Sciatic nerve (tissue), 2 donors: ENCODE measurements at places on chromosomes 4 and X. TPM values are rescaled to one million over a fixed set of nuclear protein-coding genes. Genes with fewer than 3 reads are reported as not detected.

Gene TBC1D8B
- 12.2 TPM for total RNA-seq

Gene PAGE3
- total RNA-seq = not detected

Gene GPC3
- total RNA-seq = 84.2 TPM

Gene FUNDC1
- total RNA-seq = 13.8 TPM

Gene GK
- 20.3 TPM for total RNA-seq

DNA sequence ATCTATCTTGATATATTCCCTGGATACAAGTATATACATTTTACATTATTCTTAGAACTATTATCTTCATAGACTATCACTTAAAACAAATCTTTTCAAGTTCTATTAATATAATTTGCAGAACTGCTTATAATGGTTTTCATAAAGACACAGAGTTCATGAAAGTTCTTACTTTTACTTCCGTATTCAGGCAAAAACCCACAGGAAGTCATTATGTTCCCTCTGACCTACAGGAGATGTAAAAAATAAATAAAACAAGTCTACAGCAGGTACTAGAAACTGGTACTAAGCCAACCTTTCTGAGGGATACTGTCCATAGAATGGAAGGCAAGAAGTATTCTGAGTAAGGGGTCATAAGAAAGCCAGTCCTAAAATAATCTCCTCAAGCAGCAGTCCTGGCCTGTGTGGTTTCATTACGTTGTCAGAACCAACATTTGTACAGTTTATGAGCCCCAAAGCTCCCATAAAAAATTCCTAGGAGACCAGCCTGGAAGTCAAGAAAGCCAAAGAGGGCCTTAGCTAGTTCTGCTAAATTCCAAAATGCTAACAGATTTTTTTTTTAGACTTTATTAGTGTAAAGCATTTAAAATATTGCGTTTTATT is 68.6 kb downstream of the CAMK2D start:
- DNase-seq = no peak

DNA sequence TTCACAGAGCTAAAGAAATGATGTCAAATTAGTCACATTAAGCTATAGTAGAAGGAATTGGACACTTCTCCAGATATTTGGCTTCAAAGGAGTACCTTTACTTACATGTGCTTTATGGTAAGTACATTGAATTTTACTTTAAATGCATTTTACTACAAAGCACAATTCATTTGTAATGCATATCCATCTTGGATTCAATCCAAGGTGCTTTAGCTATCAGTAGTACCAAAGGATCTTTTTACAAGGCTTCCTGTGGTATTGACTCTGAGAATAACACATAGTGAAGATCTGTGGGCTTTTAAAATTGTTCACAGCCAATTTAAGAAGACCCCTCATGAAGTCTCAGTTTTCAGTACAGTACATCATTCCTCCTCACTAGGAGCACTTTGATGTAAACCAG is 13.2 kb downstream of the THAP6 start:
- no peak for DNase-seq

DNA sequence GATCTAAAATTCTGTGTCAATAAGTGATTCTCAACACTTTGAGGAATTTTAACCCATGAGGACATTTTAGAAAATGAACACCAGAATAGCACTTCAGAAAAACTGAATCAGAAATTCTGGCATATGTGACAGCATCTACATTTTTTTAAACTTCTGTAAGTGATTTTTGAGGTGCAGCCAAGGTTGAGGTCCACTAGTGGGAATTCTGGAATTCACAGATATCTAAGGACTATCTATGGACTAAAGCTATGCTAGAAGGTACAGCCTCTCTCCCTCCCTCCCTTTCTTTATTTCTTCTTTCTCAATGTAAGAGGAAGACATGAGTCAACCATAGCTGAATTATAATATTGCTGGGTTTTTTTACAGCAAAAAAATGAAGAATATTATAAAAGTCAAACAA is 508.2 kb upstream of the ATOH1 start:
- no peak for DNase-seq

- DNase-seq = no peak
Measured at GRCh38 chr4:26076000-26076587, 162.1 kb downstream of the SMIM20 start.

DNA sequence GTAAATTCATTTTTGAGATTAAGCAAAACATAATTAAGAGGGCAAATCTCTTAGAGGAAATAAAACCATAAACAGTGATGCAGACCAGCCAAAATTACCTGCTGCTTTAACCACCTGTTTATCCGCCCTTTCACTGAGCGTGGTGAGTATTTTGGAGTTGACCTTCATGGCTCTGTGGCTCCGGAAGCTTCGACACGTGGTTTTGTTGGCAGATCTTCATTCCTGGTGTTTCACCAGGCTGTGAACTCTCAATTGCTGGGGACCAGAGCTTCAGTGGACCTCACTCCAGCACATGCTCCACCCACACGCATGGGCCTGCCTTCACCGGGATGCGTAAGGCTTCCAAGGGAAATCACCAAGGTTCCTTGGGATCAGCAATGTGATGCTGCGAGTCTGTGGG is 83.8 kb downstream of the FHDC1 start:
- DNase-seq = no peak

DNA sequence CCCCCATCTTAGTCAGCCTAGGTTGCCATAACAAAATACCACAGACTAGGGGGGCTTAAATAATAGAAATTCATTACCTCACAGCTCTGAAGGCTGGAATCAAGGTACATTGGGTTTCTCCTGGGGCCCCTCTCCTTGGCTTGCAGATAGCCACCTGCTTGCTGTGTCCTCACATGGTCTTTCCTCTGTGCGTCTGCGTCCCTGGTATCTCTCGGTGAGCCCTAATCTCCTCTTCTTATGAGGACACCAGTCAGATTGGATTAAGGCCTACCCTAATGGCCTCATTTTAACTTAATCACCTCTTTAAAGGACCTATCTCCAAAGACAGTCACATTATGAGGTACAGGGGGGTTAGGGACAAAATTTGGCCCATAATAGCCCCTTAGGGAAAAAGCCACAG is 98.0 kb downstream of the SH3KBP1 start:
- DNase-seq = no peak

GRCh38 chr4:29046186-29046585 is 1674.0 kb upstream of the PCDH7 start:
- DNase-seq = no peak

- no peak for DNase-seq
Measured at GRCh38 chr4:3705236-3705987, 60.8 kb upstream of the ADRA2C start.

DNA sequence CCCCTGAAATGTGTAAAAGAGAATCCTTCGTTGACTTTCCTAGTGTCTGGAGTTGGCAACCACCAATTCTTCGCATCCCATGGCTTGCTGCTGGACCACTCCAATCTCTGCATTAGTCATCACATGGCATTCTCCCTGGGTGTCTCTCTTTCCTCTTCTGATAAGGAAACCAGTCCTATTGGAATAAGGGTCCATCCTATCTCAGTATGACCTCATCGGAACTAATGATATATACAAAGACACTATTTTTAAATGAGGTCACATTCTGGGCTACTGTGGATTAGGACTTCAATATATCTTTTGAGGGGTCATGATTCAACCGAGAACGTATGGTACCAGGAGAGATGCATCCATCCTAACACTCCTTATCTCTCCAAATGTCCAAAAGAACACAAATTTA is 259.1 kb upstream of the CPEB2 start:
- DNase-seq = no peak

DNA sequence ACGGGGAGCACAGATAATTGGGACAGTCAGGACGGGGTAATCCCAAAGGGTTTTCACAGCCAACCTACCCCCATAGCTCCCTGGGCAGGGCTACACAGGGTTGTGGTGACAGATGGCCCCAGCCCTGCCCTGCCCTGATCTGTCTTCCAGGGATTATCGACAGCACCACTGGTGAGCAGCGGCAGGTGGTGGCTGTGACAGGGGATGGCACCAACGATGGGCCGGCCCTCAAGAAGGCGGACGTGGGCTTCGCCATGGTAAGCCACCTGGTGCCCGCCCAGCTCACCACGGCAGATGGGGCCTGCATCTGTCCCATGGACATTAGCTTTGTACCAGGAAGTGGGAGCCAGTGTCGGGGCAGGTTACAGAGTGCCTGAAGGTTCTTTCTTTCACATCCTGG is 39.3 kb downstream of the ATP2B3 start:
- DNase-seq = no peak
